GM13977 (cell line): ENCODE measurements at places on chromosomes 2 and 18.

DNA sequence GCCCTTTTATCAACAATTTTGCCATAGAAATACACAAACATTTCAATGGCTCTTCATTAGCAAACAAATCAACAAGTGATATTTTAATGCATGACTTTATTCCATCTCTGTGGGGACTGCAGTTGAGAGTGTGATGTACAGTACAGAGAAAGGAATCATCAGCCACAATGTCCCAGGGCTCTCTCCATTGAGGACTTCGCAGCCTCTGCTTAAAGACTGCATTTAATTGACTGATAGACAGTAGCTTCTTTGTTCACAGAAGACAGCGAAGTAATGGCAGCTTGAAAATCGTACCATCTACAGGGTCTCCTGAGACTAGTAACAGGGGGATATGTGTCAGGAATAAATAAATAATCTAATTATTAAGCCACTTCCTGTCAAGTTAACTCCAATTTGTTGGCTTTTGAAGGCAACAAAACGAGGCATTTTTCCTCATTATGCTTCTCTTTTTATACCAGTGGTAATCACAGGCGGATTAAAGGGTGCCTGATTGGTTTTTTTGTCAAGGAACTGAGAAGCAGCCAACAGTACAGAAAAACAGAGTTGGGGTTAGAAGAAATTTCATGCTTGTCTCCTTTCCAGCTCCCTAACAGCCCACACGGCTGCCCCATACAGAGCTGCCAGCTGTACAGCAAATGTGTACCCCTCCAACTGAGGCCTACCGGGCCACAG is 164.3 kb downstream of the ZNF521 start:
- DNase-seq = no peak

GRCh38 chr2:35783723-35784122 is 571.9 kb upstream of the CRIM1 start:
- no peak for DNase-seq

- DNase-seq = no peak
Measured at GRCh38 chr18:9619990-9620389, 5.6 kb upstream of the PPP4R1 start.

DNA sequence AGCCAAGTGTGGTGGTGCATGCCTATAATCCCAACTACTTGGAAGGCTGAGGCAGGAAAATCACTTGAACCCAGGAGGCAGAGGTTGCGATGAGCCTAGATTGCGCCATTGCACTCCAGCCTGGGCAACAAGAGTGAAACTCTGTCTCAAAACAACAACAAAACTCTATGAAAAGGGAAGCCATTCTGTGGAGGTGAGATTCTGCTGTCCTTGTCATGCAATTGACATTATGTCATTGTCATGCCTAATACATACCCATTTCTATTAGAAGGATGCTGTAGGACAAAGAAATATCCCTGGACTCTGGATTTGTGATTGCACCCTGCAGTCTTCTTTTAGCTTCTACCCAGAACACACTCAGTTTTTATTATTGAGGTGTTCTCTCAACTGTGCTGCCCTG is 8.6 kb downstream of the RASGRP3 start:
- no peak for DNase-seq

DNA sequence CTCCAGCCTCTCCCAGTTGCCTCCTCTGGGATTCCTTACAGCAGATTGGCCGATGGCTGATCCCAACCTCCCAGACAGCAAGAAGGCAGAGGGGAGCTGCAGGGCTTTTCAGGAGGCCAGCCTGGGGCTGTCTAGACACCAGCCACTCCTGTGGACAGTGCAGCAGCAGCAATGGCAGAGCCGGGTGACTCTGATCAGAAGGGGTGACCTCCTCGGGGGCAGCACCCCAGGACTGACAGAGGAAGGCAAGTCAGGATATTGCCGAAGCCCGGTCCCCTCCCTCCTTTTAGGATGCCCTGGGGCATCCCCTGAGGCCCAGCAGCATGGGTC is 84.5 kb downstream of the INHBB start:
- DNase-seq = no peak
